Daoy (cell line): ENCODE measurements at places on chromosomes 6 and 20. TPM values are rescaled to one million over a fixed set of nuclear protein-coding genes. Genes with fewer than 3 reads are reported as not detected.

PPIL6 gene
- total RNA-seq = 3.8 and 4.5 TPM in 2 replicates

DNA sequence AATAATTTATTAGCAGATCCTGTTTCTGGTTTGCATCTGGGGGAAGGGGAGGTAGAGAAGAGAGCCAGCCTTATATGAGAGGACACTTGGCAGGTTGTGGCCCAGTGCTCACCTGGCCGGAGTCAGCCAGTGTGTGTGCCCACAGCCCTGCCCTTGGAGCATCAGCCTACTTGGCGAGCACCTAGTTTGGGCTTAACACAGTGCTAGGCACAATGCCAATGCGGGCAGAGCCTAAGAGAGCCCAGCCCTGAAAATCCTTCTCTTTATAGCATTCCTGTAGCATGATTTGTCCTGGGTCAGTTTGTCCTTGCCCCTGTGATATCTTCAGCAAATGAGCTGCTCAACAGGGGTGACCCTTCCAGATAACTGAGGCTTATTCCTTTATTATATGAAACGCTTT is 73.0 kb downstream of the SLX4IP start:
- no peak for DNase-seq

GJA10 gene
- total RNA-seq = not detected in 2 replicates

- DNase-seq = no peak
Observed at GRCh38 chr20:62027116-62027515, 38.6 kb downstream of the TAF4 start.

SRSF12 gene
- total RNA-seq = 0.36 and 0.51 TPM in 2 replicates
